Hypothalamus (tissue), 51 donors: ENCODE measurements at places on chromosomes 13 and 19.

- DNase-seq: no peak
Measured at GRCh38 chr19:40240332-40240731, 13.8 kb upstream of the CCNP start.

DNA sequence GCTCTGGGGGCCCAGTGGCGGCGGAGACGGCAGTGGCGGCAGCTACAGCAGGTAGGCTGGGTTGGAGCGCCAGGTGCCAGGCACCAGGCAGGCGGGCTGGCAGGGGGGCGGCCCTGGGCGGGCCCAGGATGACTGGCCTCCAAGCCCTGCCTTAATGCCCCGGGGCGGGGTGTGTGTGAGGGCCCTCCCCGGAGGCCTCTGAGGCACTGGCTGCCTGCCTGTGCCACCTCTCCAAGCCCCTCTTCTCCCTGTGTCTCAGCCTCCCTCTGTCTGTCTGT is at the start of gene KLK11:
Gene KLK11, minus strand, starts transcription at position 63 of the 278 bp plus-strand sequence. CDS start 985 bp downstream, outside the sequence.
- DNase-seq: no peak

- no peak for DNase-seq
Measured at GRCh38 chr13:113771709-113772331, 12.8 kb downstream of the TMEM255B start.

- DNase-seq: no peak
Measured at GRCh38 chr13:36414461-36414860, 17.8 kb upstream of the CCNA1 start.

- no peak for DNase-seq
Measured at GRCh38 chr13:87536899-87537298, 134.3 kb upstream of the SLITRK5 start.

GRCh38 chr13:47250146-47250545 is 353.3 kb upstream of the HTR2A start:
- DNase-seq: no peak

GRCh38 chr13:38819053-38819452 is 132.2 kb downstream of the FREM2 start:
- no peak for DNase-seq

GRCh38 chr19:35939307-35940077 is 3.3 kb downstream of the LRFN3 start:
- DNase-seq: no peak

DNA sequence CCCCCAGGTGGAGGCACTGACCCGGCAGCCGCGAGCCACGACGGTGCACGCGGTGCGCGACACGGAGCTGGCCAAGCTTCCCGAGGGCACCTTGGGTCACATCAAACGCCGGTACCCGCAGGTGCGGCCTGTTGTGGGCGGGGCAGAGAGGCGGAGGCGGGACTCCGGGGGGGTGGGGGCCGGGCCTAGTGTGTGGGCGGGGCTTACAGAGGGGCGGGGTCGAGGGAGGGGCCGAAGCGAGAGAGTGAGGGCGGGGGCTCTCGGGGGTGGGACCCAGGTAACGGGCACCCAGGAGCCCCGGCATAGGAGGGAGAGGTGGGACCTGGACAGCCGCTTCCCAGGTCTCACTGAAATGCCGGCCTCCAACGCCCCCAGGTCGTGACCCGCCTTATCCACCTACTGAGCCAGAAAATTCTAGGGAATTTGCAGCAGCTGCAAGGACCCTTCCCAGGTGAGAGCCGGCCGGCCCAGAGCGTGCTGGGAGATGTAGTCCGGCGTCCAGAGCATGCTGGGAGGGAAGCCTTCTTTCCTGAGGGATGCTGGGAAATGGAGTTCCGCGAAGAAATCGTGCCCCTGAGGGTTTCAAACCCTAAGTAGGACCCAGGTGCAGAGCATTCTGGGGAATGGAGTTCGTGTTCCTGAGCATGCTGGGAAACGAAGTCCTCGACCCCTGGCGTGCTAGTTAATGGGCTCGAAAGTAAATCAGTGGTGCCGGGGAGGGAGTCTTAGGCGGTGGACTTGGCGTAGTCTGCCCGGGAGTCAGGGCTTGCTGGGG is 15.7 kb downstream of the PNPLA6 start:
- DNase-seq: peak; percentile 69

DNA sequence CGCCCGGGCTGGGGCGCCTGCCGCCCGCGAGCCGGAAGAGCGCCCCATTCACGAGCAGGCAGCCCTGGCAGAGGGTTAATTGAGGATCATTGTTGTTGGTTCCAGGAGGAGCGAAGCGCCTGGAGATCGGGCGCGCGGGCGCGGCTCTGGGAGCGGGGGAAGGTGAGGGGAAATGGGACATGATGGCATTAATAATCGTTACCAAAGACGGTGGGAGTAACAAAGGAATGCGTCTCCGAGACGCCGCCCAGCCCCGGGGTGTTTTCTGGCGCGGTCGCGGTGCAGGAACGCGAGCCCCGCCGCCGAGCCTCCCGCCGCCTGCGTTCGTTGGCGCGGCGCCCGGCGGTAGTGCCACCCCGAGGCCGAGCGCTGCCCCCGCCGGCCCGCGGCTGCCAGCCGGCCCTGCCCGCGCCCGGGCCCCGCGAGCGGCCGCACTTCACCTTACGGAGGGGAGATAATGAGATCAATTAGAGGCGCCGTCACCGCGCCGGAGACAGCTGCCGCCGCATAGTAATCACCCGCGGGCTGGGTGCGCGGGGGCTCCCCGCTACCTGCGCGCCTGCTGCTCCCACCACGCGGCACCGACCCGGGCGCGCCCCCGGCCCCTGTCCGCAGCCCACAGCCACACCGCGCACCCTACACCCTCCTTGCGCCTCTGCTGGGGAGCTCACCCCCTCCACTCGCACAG is 2.8 kb downstream of the ZNF536 start:
- DNase-seq: peak; percentile 56

DNA sequence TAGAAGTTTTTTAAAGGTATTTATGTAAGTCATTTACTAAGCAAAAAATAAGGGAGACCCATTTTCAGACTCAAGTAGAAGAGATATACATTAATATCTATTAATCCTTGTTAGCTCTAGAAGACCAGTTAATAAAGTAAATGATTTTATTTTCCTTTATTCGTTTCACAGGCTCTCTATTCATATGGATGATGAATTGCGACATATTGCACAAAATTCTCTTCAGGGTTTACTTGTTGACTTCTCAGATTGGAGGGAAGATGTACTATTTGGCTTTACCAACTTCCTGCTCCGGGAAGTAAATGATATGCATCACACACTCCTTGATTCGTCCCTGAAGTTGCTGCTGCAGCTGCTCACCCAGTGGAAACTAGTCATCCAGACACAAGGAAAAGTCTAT is 139.3 kb downstream of the FRY start:
- DNase-seq: no peak

- DNase-seq: no peak
Measured at GRCh38 chr19:28642787-28643683, 569.9 kb downstream of the UQCRFS1 start.

- DNase-seq: peak; percentile 25
Measured at GRCh38 chr19:12838182-12838885, at the start of gene MAST1. Gene MAST1, plus strand, starts transcription at chr19:12838515. Its CDS starts 58 bp downstream, at chr19:12838573.

DNA sequence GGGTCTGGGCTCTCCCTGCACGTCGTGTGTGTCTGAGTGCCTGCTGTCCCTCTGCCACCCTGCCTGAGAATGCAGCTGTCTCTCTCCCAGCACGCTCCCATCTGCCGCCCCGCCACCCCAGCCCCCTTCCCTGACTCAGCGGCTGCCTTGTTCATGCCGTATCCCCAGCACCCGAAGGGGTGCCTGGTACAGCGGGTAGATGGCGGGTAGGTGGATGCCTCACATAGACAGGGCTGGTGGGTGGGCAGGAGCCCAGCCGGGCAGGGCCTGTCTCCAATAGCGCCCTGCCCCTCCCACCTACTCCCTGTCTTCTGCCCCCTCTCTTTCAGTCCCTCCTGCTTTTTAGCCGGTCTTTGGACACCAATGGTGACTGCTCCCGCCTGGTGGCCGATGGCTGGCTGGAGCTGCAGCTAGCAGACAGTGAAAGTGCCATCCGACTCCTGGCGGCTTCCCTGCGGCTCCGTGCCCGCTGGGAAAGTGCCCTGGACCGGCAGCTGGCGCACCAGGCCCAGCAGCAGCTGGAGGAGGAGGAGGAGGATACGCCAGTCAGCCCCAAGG is 30.3 kb downstream of the DHX34 start:
- peak; percentile 29 for DNase-seq

DNA sequence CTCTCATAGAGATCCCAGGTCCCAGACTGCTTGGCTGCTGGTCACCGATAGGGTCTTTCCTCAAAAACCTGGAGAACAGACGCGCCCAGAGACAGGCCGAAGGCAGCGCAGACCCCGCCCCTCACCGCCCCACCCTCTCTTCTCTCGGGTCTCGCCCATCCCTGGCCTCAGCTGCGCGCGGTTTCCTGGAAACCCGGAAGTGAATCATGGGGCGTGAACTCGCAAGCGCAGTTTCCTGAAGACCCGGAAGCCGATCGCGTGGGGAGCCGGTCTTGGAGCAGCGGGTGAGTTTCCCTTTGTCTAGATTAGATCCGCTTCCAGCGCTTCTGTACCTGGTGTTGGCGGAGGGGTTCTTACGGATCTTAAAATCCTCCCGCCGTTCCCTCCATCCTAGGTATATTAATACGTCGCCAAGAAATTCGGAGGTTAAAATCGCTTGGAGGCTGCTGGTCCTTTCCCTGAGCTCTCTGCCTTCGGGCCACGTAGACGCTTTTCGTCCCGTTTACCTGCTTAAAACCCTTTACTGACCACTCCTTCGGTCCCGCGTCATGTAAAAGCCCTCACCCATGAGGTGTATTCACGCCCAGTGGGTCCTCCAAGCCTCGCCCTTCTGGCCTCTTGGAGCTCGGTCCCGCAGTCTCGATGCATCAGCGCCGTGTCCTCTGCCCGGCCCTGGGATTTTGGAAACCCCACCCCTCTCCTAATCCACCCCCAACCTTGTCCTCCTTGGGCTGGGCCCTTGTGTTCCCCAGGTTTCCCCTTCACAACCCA is at the start of gene ZNF578:
Gene ZNF578, plus strand, starts transcription at position 230 of the 771 bp plus-strand sequence. CDS start 48,293 bp downstream, outside the sequence.
- DNase-seq: peak; percentile 48

DNA sequence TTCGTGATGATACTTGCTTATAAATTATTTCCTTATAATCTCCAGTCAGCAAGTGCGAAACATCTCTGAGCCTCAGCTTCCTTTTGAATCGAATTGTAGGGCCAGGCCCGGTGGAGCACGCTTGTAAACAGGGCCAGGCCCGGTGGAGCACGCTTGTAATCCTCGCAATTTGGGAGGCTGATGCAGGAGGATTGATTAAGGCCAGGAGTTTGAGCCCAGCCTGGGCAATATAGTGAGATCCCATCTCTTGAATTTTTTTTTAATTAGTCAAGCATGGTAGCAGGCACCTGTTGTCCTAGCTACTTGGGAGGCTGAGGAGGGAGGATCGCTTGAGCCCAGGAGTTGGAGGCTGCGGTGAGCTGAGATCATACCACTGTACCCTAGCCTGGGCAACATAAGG is 116.2 kb upstream of the MCF2L start:
- DNase-seq: no peak

DNA sequence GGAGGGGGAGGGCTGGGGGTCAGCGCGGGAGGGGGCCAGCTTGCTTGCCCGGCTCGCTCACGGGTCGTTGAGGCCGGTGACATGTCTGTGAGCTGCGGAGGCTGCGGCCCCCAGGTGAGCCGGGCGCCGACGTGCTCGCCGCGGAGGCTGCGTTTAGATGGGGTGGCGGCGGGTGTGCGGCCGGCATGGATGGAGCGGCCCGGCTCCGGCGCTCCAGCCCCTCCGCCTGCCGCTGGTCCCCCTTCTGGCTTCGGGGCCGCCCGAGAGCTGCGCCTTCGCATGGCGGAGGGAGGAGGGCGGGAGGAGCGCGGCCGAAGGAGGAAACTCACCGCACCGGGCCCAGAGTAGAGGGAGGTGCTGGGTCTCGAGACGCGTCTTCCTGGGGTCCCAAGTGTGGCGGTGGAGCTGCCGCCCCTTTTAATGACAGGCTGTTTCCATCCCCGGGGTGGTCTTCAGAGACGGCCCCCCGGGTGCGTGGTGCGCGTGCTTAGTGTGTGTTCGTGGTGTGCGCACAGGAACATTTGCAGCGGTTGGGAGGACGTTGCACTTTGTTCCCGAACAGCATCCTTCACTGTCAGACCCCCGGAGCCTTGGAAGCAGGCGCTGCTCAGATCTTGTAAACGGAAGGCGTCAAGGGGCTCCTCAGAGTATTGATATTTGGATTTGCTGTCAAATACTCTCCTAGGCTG is at the start of gene AKAP11:
Gene AKAP11, plus strand, starts transcription at position 38 of the 689 bp plus-strand sequence. CDS start 14,197 bp downstream, outside the sequence.
- DNase-seq: peak; percentile 49

GRCh38 chr19:4455719-4456475 is 1.7 kb downstream of the UBXN6 start:
- no peak for DNase-seq

GRCh38 chr13:21608961-21609360 is 5.0 kb upstream of the MICU2 start:
- DNase-seq: no peak

GRCh38 chr19:47475465-47475864 is 3.8 kb upstream of the SLC8A2 start:
- DNase-seq: no peak

DNA sequence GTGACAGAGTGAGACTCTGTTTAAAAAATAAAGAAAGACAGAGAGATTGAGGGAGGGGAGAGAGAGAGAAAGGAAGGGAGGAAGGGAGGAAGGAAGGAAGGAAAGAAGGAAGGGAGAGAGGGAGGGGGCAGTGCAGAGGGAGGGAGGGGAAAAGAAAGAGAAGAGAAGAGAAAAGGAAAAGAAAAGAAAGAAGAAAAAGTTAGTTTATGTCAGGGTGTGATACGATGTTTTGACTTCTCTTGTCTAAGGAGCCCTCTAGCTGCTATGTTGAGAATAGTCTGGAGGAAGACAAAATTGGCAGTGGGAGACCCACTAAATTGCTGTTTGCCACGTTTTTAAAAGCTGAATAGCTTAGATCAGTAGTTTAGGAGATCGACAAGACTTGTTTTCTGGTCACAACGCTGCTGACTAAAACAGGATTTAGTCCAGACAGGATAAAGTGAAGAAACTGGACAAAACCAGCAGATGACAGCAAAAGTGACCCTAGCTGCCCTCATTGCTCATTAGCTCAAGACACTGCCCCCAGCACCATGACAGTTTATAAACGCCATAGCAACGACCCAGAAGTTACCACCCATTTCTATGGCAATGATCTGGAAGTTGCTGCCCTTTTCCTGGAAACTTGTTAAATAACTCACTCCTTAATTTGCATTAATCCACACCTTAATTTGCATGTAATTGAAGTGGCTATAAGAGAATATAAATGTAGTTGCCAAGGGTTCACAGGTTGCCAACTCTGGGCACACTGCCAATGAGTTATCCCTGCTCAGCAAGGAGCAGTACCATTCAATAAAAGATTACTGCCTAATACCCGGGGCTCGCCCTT is 11.1 kb downstream of the TEX101 start:
- DNase-seq: no peak

DNA sequence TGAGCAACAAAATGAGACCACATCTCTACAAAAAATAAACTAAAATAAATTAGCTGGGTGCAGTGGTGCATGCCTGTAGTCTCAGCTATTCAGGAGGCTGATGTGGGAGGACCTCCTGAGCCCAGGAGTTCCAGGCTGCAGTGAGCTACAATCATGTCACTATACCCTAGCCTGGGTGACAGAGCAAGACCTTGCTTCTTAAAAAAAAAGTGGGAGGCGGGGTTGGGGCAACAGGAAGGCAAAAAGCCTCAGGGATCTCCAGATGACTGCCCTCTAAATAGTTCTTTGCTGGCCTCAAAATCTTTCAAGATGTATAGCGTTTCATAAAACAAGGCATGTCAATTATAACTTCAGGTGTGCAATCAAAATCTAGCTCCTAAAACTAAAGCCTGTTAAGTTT is 18.5 kb downstream of the CEACAM8 start:
- DNase-seq: no peak

- no peak for DNase-seq
Measured at GRCh38 chr19:5186293-5187050, 154.1 kb downstream of the PTPRS start.

GRCh38 chr13:72782717-72783116 is 784 bp downstream of the PIBF1 start:
- no peak for DNase-seq

GRCh38 chr19:55257461-55258420 is 1.1 kb downstream of the PPP6R1 start:
- DNase-seq: no peak
